ENCODE measurements at places on chromosomes 11 and 22. TPM values are rescaled to one million over a fixed set of nuclear protein-coding genes. Genes with fewer than 3 reads are reported as not detected.

Gene HTR3B
- not detected for total RNA-seq

Gene DGCR6L
- total RNA-seq: 59.7 TPM

GRCh38 chr11:88620568-88621130 is 283.1 kb upstream of the CTSC start:
- DNase-seq: no peak

GRCh38 chr11:77199137-77199745 is 71.2 kb downstream of the MYO7A start:
- DNase-seq: no peak

- DNase-seq: no peak
Measured at GRCh38 chr22:49535126-49535525, 292.5 kb downstream of the BRD1 start.

DNA sequence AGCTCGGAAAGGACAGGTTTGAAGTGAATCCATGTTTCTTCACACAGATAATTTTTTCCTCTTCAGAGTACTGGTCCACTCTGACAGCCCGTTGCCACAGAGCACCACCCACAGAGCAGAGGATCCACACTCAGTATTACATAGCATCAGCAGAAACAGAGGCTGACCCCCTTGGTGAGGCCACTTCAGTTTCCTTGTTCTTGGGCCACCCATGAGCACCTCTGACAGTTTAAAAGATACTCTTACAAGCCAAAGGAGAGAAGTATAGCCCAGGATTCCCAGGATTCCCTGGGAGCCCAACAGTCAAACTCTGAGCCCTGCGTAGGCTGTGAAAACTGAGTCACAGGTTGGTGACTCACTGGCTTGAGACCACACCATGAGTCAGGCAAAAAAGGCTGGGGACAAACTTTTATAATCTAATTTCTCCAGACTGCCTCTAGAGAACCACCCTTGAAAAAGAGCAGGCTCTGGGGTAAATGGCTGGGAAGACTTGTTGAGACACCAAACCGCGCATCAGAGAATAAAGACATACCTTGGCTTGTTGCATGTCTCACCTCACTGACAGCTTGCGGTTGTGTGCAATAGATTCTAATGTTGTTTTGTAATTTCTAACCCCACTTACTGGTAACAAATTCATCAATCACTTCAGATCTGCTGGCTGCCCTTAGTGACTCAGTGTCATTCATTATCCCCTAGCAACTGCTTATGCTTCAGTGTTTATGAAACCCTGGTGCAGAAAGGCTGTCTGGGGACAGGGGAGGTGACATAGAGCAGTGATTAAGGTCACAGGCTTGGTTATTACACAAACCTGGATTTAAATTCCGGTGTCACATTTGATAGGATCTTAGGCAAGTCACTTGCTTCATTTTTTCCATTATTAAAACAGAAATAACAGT is 56.9 kb upstream of the PRSS23 start:
- peak; percentile 43 for DNase-seq

DNA sequence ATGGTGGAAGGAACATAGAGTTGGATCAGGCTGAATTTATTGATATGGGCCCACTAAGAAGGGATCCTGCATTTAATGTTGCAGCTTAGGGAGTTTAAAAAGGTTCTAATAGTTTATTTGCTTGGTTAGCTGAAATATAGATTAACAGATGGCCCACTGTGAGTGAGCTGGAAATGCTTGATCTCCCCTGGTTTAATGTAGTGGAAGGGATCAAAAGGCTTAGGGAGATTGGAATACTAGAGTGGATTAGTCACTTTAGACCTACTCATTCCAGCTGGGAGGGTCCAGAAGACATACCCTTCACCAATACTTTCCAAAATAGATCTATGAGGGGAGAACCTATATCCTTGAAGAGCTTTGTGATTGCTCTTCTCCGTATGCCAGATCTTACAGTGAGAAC is 130.1 kb upstream of the ZC3H12C start:
- no peak for DNase-seq

DNA sequence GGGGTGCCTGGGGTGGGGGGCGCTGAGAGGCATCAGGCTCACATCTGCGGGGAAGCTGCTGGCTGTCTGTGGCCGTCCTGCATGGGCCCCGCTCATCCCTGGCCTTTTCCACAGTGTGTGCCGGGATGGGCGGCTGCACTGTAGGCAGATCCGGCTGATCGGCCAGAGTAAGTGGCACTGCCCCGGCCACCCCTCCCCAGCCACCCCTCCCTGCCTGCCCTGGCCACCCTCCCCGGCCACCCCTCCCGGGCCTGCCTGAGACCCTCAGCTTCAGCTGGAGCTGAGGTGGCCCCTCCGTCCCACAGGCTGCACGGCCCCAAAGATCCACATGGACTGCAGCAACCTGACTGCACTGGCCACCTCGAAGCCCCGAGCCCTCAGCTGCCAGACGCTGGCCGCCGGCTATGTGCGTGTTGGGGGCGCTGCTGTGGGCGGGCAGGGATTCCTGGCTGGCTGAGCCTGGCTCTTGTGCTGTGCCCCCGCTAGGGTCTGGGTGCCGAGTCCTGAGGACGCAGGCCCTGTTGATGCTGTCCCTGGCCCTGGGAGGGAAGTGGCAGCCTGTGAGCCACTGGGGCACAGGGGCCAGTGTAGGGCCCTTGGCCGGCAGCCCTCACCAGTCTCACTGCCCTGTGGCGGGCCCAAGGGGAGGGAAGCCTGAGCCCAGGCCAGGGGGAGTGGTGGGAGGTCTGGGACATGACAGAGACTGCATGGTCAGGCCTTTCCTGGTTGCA is 10.9 kb downstream of the MUC2 start:
- DNase-seq: no peak

GRCh38 chr11:126465573-126466188 is 110.2 kb downstream of the ST3GAL4 start:
- no peak for DNase-seq

GRCh38 chr11:60914633-60915247 is 782 bp downstream of the TMEM109 start:
- peak; percentile 49 for DNase-seq

DNA sequence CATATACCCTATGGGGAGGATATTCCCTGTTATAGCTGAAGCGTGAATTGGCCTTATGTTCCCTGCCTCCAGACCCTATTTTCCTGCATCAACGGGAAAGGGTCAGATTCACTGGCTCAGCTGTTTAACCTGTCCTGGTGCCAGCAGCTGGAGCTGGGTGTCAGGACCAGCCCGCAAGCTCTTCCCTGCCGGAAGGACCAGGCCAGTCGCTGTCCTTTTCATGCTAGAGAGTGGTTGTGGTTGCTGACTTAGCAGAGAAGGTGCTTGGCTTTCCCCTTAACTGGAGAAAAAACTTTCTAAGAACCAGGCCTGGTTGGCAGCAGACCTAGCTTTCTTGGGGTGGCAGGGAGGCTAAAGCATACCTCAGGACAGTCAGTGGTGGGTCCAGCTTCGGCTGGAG is 5.2 kb upstream of the SREBF2 start:
- DNase-seq: peak; percentile 27

DNA sequence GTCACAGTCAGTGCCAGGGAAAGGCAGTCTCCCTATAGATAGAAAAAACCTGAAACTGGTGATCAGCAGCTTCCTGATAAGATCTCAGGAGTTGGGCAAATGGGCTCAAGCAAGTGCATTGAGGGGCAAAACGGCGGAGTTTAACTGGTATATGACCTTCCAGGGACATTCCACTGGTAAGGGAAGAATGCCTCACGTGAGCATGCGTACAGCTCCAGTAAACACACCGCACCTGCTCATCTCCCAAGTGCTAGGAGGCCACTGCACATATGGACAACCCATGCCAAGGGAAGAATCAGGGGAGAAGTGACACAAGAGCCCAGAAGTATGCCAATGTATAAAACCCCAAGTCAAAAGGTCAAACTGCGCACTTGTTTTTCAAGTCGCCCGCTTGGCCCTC is 11.6 kb downstream of the HEPHL1 start:
- DNase-seq: no peak

All from dermis microvascular lymphatic vessel endothelial cell (primary cell).